A549 treated with DMSO at 1 μM for 4 hours (cell line): ENCODE measurements at places on chromosomes 6 and 20. TPM values are rescaled to one million over a fixed set of nuclear protein-coding genes. Genes with fewer than 3 reads are reported as not detected.

TP53TG5 gene
- total RNA-seq = not detected in 5 replicates

GTSF1L gene
- not detected in 5 replicates for total RNA-seq

SALL4 gene
- 1.3 to 2.2 TPM (median 1.6 TPM) in 5 replicates for total RNA-seq

GPSM3 gene
- total RNA-seq = 0.24 to 0.55 TPM (median 0.34 TPM) in 5 replicates

FABP7 gene
- total RNA-seq = not detected in 5 replicates

CITED2 gene
- total RNA-seq = 18.0 to 23.5 TPM (median 20.4 TPM) in 5 replicates

FAM209B gene
- total RNA-seq = 0.30 to 0.62 TPM (median 0.50 TPM) in 4 of 5 replicates, not detected in the other

MOXD1 gene
- 1.5 to 2.4 TPM (median 2.0 TPM) in 5 replicates for total RNA-seq

CST4 gene
- total RNA-seq = not detected in 5 replicates

LTB gene
- total RNA-seq = 0.29 to 0.50 TPM (median 0.49 TPM) in 5 replicates

ACSS1 gene
- total RNA-seq = 7.1 to 11.4 TPM (median 10.6 TPM) in 5 replicates

BPIFB4 gene
- total RNA-seq = not detected in 5 replicates

REM1 gene
- 0.13 TPM in 2 of 5 replicates, not detected in the others for total RNA-seq

FAM217A gene
- total RNA-seq = not detected in 5 replicates

LGSN gene
- total RNA-seq = 2.7 to 4.8 TPM (median 4.1 TPM) in 5 replicates

C4B gene
- 0.72 to 1.2 TPM (median 0.84 TPM) in 5 replicates for total RNA-seq

TRIM10 gene
- total RNA-seq = not detected in 5 replicates

FKBP1C gene
- total RNA-seq = 2.0 to 2.7 TPM (median 2.2 TPM) in 5 replicates

ZC2HC1B gene
- not detected in 5 replicates for total RNA-seq
